Panc1 (cell line): ENCODE measurements at places on chromosomes 3 and 15.

DNA sequence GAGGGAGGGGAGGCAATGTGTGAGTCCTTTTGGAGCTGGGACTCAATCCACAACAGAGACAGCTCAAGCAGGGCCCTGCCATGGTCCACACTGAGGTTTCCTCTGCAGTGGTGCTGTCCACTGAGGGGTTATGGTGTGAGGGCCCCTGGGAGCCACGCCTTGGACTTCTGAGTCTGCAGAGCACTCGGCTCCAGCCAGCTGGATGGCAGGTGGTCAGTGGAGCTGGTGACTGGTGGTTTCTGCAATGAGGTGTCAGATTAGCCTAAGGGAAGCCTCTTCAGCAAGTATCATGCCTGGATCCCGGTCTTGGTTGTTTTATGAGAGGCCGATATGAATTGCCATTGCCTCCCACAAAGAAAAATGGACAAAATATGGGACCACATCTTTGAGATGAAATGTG lies 21.7 kb downstream of the LSM3 start:
- no peak for DNase-seq

GRCh38 chr3:195557322-195557721 lies 14.2 kb upstream of the PPP1R2 start:
- no peak for DNase-seq

- no peak for DNase-seq
These were observed 35.9 kb upstream of the MYH15 start for GRCh38 chr3:108546247-108546646.

DNA sequence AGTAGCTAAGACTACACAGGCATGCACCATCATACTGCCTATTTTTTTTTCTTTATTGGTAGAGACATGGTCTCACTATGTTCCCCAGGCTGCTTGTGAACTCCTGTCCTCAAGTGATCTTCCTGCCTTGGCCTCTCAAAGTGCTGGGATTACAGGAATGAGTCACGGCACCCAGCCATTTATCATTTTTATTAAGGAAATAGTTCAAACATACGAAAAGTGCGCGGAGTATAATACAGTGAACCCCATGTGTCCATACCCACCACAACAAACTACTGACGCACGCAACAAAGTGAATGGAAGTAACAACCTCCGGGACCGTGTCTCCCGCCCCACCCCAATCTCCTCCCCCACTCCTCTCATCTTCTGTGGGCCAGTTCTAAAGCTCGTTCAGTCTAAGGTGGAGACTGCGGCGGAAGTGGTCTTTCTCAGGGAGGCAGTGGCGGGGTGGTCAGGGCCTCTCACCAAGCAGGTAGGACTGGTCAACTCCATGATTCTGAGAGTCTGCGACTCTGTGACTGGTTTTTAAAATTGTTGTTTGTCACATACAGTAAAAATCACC lies 42.1 kb downstream of the DNAJB8 start:
- no peak for DNase-seq

- DNase-seq: no peak
These were observed at the start of gene TNFSF10 for GRCh38 chr3:172522871-172523818. TNFSF10 (minus strand) TSS chr3:172523430; CDS start chr3:172523384, 46 bp downstream.

GRCh38 chr3:31448035-31448881 lies 84.5 kb upstream of the STT3B start:
- DNase-seq: no peak

- DNase-seq: no peak
These were observed 159.9 kb downstream of the MAGI1 start for GRCh38 chr3:65878831-65879230.

- no peak for DNase-seq
These were observed 15.7 kb downstream of the CIDEC start for GRCh38 chr3:9864200-9864927.

- DNase-seq: no peak
These were observed 410.3 kb downstream of the NAALADL2 start for GRCh38 chr3:175269394-175269793.
